CD4-positive, alpha-beta T cell treated with Interleukin-10 for 1 hour (primary cell): ENCODE measurements at places on chromosomes 2 and 18.

DNA sequence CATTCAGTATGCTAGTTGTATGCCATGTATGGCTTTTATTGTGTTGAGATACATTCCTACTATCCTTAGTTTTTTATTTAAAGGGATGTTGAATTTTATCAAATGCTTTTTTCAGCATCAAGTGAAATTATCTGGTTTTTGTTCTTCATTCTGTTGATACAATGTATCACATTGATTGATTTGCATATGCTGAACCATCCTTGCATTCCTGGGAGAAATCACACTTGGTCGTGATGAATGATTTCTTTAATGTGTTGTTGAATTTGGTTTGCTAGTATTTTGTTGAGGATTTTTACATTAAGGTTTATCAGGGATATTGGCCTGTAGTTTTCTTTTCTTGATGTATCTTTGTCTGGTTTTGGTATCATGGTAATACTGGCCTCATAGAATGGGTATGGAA, 49.7 kb downstream of the CD28 start:
- DNase-seq = no peak

- DNase-seq = no peak
These were observed 87.8 kb downstream of the LYPD1 start for GRCh38 chr2:132581991-132582738.

GRCh38 chr2:13578547-13578946, 861.8 kb downstream of the TRIB2 start:
- DNase-seq = no peak

DNA sequence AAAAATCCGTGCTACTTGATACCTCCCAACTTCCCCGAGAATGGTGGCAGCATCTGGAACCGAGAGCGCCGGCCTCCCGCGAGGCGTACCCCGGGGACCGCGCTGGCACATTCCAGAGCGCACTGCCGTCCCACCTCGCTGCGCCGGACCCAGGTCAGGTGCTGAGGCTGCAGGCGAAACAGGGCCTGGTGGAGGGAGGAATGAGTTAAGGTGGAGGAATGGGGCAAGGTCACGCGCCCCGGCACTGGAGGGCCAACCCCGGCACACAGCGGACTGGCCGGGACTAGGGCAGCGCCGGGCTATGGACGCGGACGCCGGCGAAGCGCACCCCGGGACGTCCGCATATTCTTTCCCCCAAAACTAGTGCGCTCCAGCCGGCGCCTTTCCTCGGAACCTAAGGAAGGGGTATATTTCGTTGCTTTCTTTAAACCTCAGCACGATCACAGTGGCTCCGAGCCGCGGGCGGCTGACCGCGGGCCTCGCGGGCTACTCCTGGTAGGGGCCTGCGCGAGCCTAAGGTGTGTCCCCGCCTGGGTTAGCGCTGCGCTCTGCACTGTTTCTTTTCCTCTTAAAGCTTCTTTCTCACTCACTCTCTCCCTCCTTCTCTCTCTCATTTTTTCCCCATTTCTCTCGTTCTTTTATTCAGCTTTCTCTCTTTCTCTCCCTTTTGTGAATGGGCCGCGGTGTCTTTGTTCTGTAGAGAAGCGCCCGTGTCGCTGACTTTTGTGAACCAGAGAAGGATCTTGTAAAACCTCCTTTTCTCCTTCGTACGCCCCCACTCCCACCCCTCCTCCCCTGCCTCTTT, 2.1 kb upstream of the OTX1 start:
- DNase-seq = no peak

- DNase-seq = no peak
These were observed 14.6 kb upstream of the DYNC2LI1 start for GRCh38 chr2:43759195-43759594.

- DNase-seq = no peak
These were observed 63.6 kb downstream of the SPOPL start for GRCh38 chr2:138565230-138565598.

- no peak for DNase-seq
These were observed at the start of gene CDH2 for GRCh38 chr18:28176948-28177827. CDH2 (minus strand) TSS chr18:28177130; CDS start chr18:28177022, 108 bp downstream.

- DNase-seq = no peak
These were observed 324.0 kb downstream of the GALNT13 start for GRCh38 chr2:154195644-154196195.
